MCF 10A (cell line): ENCODE measurements at places on chromosomes 13 and 19.

DNA sequence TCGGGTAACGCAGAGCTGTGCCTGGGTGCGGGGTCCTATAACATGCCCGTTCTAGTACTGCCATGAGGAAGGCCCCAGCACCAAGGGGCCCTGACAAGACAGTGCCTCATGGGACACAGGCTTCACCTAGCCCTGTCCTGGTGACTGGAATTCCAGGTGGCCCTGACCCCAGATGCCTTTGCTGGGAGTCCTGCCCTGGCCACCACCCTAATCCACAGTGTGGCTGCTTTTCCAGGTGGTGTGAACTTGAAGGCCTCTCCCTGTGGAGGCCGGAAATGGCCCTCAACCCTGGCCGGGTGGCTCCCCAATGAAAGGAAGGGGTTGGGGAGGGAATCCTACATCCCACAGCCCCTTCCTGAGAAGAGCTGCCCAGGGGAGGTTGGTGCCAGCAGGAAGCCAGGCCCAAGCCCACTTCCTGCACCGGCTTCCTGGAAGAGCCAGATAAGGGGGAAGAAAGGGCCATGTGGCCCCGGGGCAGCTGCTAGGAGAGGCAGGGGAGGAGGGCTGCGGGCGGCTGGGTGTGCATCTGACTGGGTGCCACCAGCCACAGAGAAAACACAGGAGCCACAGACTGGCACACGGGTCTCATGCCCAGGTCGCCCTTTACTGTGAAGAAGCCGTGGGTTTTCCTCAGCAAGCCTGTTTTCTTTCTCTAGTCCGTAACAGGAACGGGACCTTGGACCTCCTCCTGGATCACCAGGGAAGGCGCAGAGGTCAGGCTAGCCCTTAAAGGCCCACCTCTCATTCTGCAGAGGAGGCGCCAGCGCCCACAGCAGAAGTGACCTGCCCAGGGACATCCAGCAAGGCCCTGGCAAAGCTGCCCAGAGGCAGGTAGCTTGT, 4.7 kb downstream of the LSM4 start:
- DNase-seq, result no peak

DNA sequence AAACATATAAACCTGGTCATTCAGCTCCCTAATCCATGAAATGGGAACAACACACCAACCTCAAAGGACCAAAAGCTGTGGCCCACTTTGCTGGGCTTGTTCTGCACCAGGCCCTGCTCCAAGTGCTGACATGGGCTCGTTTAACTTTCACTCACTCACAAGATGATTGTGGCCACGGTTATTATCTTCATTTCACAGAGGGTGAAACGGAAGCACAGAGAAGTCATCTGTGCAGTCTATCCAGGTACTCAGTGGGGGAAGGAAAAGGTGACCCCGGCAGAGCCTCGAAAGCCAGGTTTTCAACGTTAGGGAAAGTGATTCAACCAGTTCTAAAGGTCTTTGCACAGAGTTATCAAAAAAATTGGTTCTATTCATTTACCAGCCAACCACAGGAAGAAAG, 68.0 kb downstream of the CRYL1 start:
- DNase-seq, result no peak

DNA sequence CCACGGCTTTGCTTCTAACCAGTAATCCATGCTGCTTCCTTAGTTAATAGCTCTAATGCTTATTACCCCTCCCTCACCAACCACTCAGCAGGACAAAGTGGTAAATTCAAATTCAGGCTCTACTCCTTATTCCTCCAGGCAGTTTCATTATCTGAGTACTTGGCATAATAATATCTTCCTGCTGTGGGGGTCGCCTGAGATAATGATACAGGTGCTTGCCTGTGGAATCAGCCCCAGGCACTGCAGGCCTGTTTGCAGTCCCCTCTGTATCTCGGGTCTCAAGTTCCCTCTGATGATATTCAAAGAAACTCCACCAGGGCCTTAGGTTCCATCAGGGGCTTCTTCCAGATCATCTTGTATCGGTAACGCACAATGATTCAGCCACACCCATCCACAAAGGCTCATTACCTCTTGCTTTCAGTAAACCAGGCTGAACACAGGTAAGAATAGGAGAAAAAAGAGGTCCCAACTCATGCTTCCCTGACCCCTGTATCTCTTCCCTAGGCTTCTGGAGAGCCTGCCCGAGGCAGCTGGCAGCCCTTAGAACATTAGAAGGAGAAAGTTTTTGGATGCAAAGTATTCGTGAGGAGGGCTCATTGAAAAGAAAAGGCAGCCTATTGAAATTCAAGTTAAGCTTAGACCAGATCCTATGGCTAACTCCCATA, 14.3 kb upstream of the FOXO1 start:
- DNase-seq, result no peak

- DNase-seq, result no peak
Measured at GRCh38 chr19:15437355-15438123, 12.2 kb downstream of the WIZ start.

DNA sequence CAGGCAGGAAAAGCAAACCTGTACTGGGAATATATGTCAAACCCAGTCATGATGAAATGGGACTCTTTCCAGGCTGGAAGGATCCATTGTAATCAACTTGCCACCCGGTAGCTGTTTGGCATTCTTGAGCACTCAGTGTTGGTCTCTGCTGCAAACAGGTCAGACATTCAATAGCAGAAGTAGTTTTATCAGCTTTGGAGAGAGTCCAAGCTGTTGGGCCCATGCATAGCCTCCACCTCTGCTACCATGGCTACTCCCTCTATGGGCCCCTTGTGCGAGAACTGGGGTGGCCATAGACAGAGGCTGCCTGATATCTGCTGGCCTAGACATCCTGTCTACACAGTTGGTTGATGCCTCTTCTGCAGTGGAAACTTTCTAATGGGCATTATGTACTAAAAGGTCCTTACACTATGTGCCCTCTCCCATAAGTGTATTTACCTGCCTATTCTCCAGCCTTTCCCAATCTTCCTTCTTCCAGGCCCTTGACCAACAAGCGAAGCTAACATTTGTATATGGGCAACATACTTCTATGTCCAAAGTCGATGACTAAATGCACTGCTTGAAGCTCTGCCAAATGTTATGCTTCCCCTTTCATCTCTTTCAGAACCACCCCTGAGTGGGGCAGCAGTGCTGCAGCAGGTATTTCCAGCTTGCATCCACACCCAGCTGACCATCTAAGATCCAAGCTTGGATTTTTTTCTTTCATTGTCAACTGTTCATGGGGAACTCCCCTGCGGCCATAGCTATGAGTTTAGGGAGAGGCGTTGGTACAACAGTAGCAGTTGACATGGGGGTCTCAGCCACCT, 5.3 kb upstream of the RNF6 start:
- peak; percentile 2 for DNase-seq

GRCh38 chr19:42452590-42452989, 9.8 kb upstream of the CXCL17 start:
- no peak for DNase-seq

- DNase-seq, result no peak
Measured at GRCh38 chr13:38494445-38494844, 144.8 kb downstream of the UFM1 start.

- DNase-seq, result peak; percentile 44
Measured at GRCh38 chr19:6521718-6522646, 8.8 kb upstream of the TNFSF9 start.

DNA sequence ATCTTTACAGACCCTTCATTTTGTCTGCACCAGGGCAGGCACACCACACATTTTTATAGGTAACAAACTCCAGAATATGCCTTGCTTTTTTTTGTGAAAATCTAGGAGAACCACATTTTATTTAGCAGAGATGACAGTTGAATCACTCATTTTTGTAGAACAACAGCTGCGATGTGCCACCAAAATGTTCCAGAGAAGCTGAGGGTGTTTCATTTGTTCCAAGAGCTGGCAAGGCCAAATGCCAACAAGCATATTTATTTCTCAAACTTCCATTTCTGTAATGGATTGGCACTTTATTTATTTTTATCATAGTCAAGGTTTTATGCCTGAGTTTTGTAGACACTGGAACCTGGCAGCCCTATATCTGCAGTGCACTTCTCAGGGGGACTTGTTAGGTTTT, 10.4 kb downstream of the OLFM4 start:
- DNase-seq, result no peak

DNA sequence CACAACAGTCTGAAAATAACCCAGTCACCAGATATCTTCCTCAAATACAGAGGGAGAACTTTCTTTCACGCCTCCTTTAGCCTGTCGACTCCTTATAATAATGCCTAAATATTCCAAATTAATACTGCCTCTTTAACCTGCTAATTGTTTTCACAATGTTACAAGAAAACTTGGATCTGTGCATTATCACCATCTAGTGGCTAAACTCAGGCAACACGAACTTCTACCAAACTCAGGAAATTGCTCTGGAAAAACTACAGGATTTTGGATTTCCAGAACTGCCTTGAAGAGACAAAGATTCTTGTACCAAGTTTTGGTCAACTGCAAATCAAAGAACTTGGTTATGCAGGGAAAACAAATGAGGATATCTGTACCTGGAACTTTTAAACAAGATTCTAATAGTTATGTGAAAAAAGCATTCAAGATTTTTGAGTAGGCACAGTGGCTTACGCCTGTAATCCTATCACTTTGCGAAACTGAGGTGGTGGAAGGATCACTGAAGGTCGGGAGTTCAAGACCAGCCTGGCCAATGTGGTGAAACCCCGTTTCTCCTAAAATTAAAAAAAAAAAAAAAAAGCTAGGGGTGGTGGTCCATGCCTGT, 10.8 kb downstream of the CLN5 start:
- DNase-seq, result peak; percentile 49

GRCh38 chr13:35524171-35524570, 47.7 kb upstream of the MAB21L1 start:
- DNase-seq, result no peak

GRCh38 chr13:41199526-41199925, 5.2 kb upstream of the KBTBD7 start:
- no peak for DNase-seq

- peak; percentile 76 for DNase-seq
Measured at GRCh38 chr13:24668955-24669582, 11.1 kb upstream of the ATP12A start.

DNA sequence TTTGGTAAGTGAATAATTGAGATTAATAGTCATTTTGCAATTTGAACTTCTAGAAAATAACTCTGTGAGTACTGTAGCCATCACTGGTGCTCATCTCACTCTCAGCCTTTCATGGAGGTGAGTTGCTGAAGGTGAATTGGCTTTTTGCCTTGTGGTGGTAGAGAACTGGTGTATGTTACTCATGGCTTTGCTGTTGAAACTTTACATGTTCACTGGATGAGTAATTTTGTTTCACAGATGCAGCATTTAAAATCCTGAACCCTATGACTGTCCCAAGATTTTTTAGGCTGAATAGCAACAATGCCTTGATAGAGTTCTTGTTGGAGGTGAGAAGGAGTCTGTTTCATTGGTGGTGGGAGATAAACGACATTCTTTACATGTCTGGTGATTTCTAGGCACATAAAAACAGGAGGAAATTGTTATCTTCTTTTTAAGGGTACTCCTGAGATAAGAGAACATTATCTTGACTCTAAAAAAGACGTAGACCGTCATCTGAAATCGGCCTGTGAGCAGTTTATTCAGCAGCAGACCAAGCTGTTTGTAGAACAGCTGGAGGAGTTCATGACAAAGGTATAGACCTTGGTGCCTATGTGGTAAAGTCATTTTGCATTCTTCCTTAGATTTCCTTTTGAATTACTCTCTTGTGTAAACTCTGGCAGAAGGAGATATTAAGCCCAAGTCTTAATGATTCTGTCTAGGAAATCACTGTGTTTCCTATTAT, 53.9 kb downstream of the COG3 start:
- DNase-seq, result peak; percentile 47

- DNase-seq, result peak; percentile 17
Measured at GRCh38 chr13:47459512-47459911, 541.6 kb downstream of the SUCLA2 start.

DNA sequence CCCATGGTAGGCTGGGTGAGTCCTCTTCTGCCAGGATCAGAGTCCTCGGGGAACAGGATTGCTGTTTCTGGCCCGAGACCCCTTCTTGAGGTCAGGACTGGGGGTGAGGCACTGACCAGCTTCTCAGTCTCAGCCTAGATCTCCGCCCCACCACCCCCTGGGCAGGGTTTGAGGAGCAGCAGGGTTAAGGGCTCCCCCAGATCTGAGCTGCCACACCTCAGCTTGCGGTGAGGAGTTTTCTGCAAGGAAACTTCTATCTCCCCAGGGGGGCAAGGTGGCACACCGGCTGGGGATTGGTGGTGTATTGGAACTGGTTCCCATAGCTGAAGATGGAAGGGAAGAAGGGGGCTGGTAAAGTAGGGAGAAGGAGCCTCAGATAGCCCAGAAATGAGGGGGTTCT, 19.5 kb downstream of the CHST8 start:
- DNase-seq, result no peak

- DNase-seq, result no peak
Measured at GRCh38 chr13:34747507-34747906, 194.6 kb upstream of the NBEA start.

DNA sequence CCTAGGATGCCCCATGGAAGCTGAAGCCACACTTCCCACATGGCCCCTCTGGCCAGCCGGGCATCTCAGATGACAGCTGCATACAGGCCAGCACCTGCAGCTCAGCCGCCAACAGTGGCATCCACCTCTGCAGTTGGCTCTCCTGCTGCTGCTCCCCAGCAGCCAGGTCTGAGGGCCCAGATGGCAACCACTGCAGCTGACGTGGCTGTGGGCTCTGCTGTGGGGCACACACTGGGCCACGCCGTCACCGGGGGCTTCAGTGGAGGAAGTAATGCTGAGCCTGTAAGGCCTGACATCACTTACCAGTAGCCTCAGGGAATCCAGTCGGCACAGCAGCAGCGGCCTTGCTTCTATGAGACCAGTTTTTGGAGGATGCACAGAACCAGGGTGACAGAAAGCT, 45.3 kb upstream of the LSM14A start:
- DNase-seq, result no peak

DNA sequence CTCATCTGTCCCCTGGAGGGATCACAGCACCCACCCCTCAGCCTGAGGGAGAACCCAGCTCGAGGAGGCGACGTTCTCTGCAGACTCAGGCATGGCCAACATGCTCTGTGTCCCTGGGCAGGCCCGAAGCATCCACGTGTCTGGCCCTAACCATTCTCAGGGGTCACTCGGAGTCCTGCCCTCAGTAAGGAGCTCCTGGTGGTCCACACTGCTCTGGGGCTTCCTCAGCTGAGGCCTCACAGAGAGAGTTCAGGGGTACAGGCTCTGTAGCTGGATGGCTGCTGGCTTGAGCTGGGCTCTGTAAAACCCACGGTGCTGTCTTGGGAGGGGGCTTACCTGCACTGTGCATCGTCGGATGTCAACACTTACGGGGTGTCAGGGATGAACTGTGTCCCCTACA, 4.4 kb upstream of the SIGLEC8 start:
- no peak for DNase-seq
